Activated effector memory CD4-positive, alpha-beta T cell treated with anti-CD3 and anti-CD28 coated beads, Interleukin-2, amount 50 U/mL, for 16 hours (primary cell): ENCODE measurements at places on chromosomes 11 and 22.

GRCh38 chr11:67090717-67091116, 28.3 kb upstream of the KDM2A start:
- no peak for DNase-seq

DNA sequence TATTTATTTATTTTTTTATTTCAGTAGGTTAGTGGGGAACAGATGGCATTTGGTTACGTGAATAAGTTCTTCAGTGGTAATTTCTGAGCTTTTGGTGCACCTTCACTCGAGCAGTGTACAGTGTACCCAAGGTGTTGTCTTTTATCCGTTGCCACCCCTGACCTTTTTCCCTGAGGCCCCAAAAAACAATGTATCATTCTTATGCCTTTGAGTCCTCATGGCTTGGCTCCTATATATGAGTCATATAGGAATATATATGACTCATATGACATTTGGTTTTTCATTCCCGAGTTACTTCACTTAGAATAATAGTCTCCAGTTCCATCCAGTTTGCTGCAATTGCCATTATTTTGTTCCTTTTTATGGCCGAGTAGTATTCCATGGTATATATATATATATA, 763.9 kb downstream of the NTM start:
- DNase-seq, result no peak

GRCh38 chr22:22565981-22566380, 6.9 kb upstream of the PRAME start:
- no peak for DNase-seq

DNA sequence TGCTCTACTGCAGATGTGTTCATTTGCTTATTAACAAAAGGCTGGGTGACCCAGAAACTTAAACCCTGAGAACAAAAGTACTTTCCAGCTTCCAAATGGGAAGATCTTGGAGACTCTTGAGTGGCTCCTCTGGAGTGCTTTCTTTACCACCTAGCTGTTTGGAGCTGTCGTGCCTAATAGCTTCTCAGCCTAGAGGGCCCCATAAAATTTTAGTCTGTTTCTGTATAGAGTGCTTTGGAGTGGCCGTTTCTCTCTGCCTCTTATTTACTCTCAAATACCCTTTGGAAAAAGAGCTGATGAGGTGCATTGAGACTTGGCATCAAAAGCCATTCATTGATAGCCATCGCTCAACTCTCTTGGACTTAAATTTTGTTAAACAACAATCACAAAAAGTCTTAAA, 50.7 kb downstream of the ZNRF3 start:
- DNase-seq, result no peak

- no peak for DNase-seq
Measured at GRCh38 chr11:36333897-36334296, 37.8 kb downstream of the PRR5L start.

GRCh38 chr22:41521126-41521525, 23.1 kb downstream of the POLR3H start:
- DNase-seq, result no peak

GRCh38 chr11:118059246-118059940, 17.5 kb upstream of the TMPRSS4 start:
- DNase-seq, result peak; percentile 59

DNA sequence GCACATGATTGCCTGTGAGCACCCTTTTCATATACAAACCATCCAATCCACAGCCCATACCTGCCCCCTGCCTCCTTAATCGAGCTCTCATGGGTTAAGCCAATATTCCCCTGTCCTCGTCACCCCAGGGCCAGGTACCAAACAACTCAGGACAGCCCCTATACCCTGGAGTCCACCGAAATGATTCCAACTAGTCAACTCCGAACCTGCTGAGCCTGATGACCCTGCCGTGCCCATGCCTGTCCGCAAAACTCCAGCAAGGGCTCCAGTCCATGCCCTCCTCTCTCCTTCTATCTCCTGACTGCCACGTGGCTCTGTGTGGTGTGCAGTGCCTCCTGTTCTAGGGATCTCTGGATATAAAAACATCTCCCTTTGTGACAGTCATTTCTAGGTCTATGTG, 35.5 kb upstream of the SYT13 start:
- no peak for DNase-seq

DNA sequence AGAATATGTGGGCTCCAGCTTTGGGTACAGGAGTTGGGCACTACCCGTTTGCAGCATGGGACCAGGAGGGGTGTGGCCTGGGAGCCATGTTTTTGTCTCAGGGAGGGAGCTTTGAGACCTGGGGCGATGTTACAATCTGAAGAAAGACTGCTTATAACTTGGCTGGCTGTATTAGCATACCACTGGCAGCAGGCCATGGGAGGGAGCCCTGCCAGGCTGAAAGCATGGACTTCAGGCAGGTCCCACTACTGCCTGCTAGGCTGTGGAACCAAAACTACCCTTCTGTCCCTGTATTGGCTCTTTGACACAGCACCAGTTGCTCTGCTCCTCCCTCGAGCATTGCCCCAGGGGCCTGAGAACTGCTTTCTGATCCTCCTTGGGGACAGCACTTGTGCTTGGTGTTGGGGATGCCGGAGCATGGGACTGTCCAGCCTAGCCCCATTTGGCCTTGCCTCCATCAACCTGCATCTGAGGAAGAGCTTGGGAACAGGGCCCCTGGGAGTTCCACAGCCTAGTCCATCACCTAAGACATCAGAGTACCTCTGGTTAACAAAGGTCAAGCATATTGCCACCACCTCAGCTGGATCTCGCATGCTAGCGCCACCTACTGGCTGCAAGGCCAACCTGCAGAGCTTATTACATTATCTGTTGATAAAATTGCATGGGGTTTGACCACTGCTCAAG, 217.4 kb downstream of the SBF2 start:
- DNase-seq, result peak; percentile 73

DNA sequence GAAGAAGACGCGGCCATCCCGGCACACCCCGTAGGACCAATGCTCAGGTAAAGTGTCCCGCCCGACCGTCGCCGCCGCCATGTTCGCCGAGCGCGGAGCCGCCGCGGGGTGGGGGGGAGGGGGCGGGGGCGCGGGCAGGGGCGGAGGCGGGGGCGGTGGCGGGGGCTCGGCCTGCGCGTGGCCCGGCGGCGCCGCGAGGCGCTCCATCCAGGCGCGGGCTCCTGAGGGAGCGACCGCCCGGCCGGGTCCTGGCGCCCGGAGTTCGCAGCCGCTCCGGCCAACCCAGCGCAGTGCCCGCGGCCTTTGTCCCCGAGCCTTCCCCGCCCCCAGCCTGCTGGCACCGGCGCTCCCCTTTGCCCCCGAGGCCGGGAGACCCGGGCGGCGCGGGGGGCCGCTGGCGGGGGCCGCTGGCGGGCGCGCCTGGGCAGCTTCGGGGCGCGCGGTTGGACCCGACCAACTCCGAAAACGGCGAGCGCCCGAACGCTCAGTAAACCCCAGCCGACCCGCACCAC, at the start of gene PLEKHA7:
Gene PLEKHA7 (minus strand): TSS at position 94 of the 512 bp plus-strand sequence. CDS start 13 bp downstream, at position 81.
- no peak for DNase-seq

DNA sequence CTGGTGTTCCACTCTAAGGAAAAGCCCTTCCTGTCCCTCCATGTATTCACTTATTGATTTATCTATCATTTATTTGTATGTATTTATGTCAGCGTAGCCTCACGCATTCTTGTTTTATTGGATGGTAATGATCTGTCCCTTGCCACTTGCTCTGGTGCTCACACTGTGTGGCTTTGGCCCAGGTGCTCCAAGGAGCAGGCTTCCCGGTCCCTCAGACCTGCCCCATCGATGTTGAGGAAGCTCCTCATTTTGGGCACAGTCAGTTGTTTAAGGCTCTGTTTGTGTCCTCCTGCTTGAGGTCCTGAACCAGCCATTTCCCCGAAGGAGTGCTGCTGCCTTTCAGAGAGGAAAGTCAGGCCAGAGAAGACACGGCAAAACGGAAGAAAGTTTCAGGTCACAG, 1485.4 kb downstream of the TBC1D22A start:
- peak; percentile 28 for DNase-seq

GRCh38 chr11:76672431-76673175, 2.1 kb upstream of the LRRC32 start:
- peak; percentile 80 for DNase-seq

DNA sequence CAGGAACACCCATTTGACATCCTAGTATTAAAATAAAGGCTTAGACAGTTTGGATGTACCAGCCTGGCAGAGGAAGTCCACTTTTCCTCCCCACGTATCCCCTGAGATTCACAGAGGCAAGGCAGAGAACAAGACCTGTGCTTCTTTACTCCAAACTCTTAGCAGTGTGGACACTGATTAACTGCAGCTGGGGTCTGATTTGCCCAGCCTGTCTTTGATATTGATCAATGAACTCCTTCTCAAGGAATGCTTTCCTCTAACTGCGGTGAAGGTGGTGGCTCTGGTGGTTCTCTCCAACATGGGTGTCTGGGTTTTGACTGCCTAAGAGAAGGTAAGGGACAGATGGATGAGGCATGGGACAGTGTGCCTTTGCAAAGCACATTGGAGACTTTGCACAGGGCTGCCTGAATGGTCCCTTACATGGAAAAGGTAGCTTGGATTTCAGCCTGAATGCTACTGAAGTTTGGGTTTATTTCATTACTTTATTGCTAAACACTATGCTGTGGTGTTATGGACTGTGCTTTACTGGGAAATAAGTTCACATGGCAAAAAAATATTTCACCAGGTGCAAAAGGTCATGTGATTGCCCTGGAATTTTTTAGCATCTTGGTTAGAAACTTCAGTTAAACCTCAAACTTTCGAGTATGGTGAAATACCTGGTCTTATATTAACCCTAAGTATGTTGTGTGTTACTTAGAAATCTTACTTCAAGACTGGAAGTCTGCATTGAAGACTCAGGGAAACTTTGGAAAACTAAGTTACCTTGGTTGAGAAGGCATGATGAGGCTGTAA, 1.8 kb downstream of the GAS2 start:
- no peak for DNase-seq

- DNase-seq, result no peak
Measured at GRCh38 chr22:27952779-27953178, 33.7 kb upstream of the PITPNB start.

DNA sequence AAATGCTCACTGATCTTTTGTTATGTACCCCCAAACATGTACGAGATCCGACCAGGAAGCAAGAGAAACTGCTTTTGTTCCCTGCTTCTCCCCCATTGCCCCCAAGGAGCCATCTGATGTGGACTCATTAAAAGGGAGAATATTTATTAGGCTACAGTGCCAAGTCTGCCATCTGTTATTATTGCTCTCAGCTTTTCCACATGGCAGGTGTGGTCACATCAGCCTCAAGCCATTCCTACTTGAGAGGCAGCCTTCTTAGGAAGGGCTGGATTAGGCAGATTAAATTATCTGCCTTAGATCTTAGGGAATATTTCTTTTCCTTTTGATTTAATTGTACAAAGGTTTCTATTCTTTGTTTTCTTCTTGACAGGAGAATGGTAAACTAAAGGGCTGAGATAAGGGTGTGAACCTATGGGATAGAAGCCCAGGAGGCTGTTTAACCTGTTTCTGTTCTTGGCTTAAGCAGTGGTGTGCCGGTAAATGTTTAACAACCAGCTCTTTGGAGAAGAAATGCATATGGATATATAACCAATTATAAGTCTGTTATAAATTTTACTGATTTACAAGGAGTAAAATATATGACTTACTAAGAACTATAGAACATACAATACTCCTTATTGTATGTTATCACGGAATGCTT, 88.8 kb downstream of the PDHX start:
- DNase-seq, result no peak

GRCh38 chr11:79390923-79391322, 49.9 kb downstream of the TENM4 start:
- DNase-seq, result no peak

DNA sequence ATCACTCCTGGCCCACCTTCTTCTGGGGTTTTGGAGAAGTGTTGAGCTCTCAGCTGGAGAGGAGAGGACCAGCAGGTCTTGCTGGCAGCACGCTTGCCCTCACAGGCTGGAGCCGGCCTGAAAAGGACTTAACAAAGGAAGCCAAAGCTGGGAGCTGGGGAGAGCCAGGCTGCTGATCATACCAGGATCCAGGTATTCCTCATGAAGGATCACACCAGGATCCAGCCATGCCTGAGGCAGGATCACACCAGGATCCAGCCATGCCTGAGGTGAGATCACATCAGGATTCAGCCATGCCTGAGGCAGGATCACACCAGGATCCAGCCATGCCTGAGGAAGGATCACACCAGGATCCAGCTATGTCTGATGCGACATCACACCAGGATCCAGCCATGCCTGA, 17.0 kb downstream of the MRGPRD start:
- peak; percentile 54 for DNase-seq

GRCh38 chr11:33935461-33936456, 43.9 kb upstream of the LMO2 start:
- no peak for DNase-seq

DNA sequence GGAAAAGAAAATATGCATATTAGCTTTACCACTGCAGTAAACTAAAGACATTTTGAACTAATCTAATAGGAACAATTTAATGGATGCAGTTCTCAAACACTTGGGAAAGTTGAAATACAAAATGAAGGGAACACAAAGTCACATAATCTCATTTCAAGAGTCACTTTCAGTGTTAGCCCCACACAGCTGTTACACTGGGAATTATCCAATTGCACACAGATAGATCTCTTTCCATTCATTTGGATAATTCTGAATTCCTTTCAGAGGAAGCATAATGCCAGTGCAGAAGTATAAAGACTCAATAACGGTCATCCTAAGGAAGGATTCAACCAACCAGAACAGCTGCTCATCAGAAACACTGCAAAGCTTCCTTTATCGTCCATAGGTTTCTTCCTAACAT, 173.3 kb downstream of the GRIA4 start:
- DNase-seq, result no peak

DNA sequence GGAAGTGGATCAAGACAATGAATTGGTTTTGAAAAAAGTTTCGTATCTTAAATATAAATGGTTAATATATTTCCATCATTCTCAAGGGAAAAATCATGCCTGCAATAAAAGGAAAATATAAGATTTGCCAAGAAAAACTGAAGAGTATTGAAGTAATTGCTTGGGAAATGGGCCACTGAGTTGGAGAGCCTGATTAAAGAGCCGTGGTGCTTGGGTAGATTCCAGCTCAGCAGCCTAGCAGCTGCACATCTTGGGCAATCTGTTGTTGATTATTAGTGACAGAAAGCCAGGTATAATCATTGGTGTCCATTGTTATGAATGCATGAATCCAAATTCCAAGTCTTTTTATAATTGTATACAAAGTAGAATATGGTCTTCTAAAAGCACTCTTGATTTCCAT, 800.9 kb upstream of the CHORDC1 start:
- no peak for DNase-seq

DNA sequence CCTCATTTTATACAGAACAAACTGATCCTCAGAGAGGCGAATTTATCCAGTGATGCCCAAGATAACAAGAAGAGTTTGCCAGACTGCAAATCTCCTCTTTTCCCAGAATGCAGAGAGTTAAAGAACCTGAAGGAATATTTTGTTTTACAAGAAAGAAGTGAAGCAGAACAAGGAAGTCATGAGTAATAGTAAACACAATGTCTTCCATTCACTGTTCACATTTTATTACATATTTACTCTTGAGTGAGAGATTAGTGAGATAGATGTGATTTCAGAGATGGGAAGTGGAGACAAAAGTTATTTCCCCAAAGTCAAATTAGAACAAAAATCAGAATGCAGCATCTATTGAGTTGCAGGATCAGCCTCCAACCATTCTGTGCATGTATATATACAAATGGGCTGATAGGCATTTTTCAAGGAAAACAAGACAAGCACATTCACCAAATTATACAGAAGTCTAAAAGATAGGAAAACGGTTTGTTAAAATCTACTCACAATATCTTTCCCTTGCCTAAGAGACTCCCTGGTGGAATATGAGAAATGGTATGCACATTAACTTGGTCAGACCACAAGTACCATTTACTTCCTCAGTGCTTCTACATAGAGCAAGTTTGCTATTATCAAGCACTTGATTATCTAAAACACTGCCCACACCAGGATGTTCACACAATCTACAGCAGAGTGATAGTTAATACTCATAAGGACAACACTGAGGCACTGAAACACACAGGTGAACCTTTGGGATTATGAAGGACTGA, 12.0 kb downstream of the GUCY1A2 start:
- no peak for DNase-seq
